GM23338 (cell line): ENCODE measurements at places on chromosomes 6 and 20.

- no peak for DNase-seq
Observed at GRCh38 chr20:24043294-24043693, 54.7 kb upstream of the GGTLC1 start.

DNA sequence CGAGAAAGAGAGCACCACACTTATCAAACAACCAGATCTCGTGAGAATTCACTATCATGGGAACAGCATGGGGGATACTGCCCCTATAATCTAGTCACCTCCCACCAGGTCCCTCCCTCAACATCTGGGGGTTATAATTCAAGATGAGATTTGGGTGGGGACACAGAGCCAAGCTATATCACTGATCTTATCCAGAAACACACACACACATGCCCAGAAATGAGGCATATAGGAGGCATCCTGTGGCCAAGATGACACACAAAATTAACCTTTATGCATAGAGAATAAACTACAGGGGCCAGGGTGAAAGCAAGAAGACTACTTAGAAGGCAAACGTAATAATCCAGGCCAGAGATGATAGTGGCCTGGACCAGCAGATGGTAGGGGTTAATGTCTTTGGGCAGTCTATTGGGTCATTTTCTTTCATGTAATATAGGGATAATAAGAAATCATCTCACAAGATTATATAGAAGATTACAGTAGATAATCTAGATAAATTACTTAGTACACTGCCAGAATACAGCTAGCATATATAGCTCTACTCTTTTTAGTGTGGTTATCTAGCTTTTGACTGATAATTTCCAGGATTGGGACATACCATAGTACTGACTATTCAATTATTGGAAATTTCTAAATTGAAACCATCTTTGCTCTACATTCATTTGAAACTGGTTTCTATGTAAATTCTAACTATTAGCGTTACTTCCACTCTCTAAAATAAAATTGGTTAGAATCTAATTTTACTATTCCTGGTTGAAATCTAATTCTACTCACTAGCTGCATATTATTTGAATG is 20.0 kb downstream of the RNF144B start:
- no peak for DNase-seq

DNA sequence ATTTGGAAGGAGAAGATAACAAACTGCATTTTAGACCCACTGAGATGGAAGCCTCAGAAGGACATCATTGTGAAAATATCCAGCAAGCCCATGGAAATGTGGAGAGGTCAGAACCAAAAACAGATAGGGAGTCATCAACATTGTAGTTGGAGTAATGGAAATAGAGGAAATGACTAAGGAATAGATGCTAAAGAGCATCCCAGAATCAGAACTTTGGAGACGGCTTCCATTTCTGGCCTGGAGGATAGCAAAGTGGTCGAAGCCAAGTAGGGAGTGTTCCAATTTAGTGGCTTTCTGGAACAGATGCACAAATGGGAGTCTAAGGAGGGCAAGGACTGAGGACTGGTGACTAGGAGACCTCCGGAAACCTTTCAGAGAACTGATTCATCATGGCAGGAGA is 3.6 kb downstream of the BEND6 start:
- DNase-seq, result no peak

- DNase-seq, result no peak
Observed at GRCh38 chr20:46268131-46268614, 40.1 kb downstream of the CDH22 start.

- DNase-seq, result no peak
Observed at GRCh38 chr20:3929713-3930060, 40.5 kb downstream of the PANK2 start.

DNA sequence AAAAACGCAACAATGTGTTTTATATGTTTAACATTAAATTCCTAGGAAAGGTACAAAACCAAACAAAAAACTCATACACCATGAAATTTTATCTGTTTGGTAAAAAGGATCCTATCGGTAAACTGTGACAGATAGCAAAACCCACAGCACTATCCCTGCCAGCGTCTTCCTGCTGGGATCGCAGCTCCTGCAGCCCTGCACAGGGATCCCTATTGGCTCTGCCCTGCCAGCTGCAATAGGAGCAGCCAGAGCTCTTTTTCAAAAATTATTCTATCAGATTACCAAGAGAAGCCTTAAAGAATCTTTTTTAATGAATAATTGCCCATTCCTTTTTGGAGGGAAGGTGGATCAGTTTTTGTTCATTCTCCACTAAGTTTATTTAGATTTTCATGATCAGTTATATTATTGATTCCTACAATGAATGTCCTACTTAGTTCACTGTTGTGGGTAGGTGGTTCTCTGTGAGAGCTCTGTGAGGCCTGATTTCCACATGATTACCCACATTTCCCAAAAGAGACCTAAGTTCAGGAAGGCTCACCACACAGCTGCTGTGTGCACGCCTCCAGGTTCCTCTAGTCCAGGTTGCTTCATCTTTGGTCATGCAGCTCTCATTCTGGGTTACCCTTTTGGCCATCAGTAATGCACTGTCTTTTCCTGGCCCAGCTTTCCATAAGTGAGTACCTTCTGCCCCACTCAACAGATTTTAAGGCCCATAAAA is 293.8 kb downstream of the FRK start:
- no peak for DNase-seq

DNA sequence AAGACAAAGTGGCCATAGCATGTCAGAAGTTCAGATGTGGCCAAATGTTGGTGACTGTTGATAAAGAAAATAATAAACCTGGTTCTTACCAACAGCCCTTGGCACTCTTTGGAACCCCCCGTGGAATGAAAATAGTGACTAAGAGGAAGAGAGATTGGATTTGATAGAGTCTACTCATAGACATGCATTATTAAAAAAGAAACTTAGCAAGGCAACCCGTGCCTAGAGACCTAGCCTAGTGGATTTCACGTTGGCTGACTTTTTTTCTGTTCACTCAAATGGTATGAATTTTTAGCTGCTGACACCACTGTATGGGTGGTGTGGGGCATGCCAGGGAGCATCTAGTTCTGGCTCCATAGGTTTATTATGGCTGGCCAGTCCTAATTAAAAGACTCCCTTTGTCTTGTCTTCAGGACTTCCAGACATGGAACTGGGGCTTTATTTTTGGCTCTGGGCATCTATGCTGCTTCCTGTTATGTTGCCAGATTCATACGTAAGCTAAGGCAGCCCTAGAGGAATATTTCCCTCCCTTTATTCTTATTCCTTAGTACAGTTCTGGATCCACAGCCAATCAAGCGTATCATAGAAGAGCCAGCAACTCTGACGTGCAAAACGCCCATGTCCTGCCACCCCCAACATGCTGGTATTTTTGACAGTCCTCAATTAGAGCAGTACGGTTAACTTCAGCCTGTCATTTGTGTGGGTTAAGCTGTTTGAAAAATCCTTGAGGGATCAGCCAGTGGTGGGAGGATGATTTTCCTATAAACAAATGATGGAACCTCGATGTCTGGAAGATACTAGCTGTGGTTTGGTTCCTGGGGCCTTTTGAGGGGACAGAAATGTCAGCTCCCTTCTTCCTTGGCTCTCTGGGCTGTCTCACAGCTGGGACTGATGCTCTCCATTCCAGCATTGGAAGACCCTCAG is 127.5 kb downstream of the ISM1 start:
- DNase-seq, result no peak
